ENCODE measurements at places on chromosomes 1 and 21. TPM values are rescaled to one million over a fixed set of nuclear protein-coding genes. Genes with fewer than 3 reads are reported as not detected.

DNA sequence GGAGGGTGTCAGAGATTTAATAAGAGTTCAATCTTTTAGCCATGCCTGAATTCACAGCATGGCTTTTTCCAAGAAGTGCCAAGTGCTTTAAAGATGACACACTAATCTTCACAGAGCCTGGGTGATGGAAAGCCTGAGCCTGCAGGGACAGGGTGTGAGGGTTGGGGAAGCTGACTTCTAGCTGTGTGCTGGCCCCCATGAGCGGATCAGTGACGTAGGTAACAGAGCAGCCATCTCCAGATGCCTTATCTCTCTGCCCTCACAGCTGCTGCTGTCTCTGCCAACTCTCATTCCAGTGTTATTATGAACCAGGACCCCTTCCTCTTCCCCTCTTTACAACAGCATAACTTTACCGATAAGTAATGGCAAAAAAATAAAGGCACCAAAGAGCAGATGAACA lies 30.6 kb downstream of the FAM78B start:
- no peak for DNase-seq

- DNase-seq = no peak
Observed at GRCh38 chr1:226966683-226967082, 26.6 kb downstream of the COQ8A start.

DNAJC11 gene
- 49.8 TPM for polyA plus RNA-seq

KRTAP19-3 gene
- not detected for polyA plus RNA-seq

OR2L8 gene
- not detected for polyA plus RNA-seq

GRCh38 chr1:109370712-109371340 lies 26.9 kb downstream of the SORT1 start:
- no peak for DNase-seq

- DNase-seq = peak; percentile 26
Observed at GRCh38 chr1:165387505-165387904, 31.0 kb upstream of the LMX1A start.
